ENCODE measurements at places on chromosomes 2 and 18. TPM values are rescaled to one million over a fixed set of nuclear protein-coding genes. Genes with fewer than 3 reads are reported as not detected.

The PTH2R gene
- total RNA-seq = not detected

The SIX3 gene
- 0.13 TPM for total RNA-seq

The PJVK gene
- 1.1 TPM for total RNA-seq

The MYO5B gene
- total RNA-seq = not detected

DNA sequence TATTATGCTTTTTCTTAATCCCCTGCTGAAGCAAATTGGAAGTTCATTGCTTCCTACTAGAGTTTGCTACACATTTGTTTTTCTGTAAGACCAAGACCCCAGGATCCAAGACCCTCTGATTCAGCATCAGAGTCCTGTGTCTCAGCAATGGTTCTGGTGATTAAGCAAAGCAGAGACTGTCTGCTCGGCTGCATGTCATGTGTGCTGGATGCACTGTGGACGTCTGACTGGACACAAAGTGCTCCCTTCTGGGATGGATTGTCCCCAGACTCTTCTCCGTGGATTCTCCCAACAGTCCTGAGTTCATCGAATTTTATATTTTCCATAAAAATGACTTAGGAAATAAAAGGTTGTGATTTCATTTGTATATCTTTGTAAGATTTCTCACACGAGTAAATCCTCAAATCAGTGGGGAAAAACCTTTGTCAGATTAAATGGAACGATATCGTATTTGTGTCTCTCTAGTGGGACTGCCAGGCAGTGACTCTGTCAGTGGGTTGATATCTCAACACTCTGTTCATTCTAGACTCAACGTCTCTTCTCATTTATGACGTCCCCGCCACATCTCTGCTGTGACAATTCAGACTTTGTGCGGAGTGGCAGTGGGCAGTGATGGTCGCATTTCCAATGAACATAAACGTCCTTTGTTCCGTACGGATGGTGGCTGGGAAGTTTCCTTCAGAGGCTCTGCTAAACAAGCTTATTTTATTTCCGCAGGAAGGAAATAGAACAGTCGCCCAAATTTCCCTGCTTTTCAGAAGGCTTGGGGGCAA, 58.6 kb downstream of the NCAPH start:
- H3K4me1 ChIP-seq = peaks cover 8% of the 10 kb centered on the region
- H3K4me3 ChIP-seq = no peak overlapping the region
- peak; percentile 3 for DNase-seq
- H3K27ac ChIP-seq = no peak overlapping the region
- H3K36me3 ChIP-seq = no peaks in the 10 kb centered on the region

DNA sequence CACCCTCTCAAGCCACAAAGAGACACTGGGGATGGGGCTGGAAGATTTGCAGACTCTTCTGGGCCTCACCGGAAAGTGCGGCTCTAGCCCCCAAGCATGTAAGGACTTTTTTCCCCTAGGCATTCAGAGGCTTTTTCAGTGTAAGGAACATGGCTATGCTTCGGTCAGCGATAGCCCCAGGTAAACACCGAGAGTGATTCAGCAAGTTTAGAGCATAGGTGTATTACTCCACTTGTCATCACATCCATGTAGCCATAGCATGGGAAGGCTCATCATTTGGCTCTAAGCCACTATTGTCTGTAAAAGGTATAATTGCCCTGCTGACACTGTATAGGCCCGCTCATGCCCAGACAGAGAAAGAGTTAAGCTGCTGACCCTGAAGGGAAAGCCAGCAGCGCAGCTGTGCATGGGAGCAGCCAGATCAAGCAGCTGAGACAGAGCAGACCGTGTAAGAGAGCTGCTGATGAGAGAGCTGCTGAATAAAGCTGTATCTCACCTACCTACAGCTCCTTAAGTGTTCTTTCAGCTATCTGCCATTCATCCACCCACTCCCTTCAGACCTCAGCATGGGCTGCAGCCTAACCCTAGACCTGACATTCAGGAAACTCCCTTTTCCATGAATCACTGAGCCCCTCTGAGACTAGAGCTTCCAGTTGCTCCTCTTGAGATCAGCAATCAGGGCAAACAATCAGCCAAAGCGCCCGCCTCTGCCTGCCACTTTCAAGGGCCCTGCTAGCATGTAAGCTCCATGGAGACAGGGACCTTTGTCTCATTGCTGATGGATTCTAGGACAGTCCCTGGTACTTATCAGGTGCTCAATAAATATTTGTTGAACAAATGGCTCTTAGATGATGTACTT, 25.5 kb downstream of the LGALSL start:
- DNase-seq = no peak
- H3K4me1 ChIP-seq = peaks cover 34% of the 10 kb centered on the region
- H3K4me3 ChIP-seq = no peak overlapping the region
- peak overlapping the region; percentile 56 for H3K27ac ChIP-seq
- H3K27me3 ChIP-seq = peaks cover 4% of the 10 kb centered on the region

- peaks cover 62% of the 10 kb centered on the region for H3K36me3 ChIP-seq
- no peaks in the 10 kb centered on the region for H3K27me3 ChIP-seq
- DNase-seq = no peak
Observed at GRCh38 chr2:143148757-143149156, 19.5 kb downstream of the ARHGAP15 start.

- DNase-seq = peak; percentile 3
- H3K27me3 ChIP-seq = peaks cover 10% of the 10 kb centered on the region
- no peaks in the 10 kb centered on the region for H3K4me1 ChIP-seq
- no peak overlapping the region for H3K27ac ChIP-seq
Observed at GRCh38 chr2:119012345-119013301, 70.6 kb downstream of the MARCO start.

GRCh38 chr2:112679484-112679883, 33.7 kb downstream of the SLC20A1 start:
- H3K27me3 ChIP-seq = no peaks in the 10 kb centered on the region
- H3K4me3 ChIP-seq = no peak overlapping the region
- DNase-seq = no peak
- H3K36me3 ChIP-seq = no peaks in the 10 kb centered on the region
- H3K4me1 ChIP-seq = peaks cover 16% of the 10 kb centered on the region

- H3K36me3 ChIP-seq = no peaks in the 10 kb centered on the region
- H3K4me3 ChIP-seq = no peak overlapping the region
- no peaks in the 10 kb centered on the region for H3K4me1 ChIP-seq
- DNase-seq = no peak
Observed at GRCh38 chr18:25042641-25043051, 309.3 kb downstream of the ZNF521 start.

GRCh38 chr2:140918426-140918825, 1212.4 kb downstream of the LRP1B start:
- DNase-seq = no peak
- no peaks in the 10 kb centered on the region for H3K36me3 ChIP-seq
- H3K27ac ChIP-seq = no peak overlapping the region

- peak overlapping the region; percentile 52 for H3K4me3 ChIP-seq
- peaks cover 10% of the 10 kb centered on the region for H3K27me3 ChIP-seq
- peaks cover 31% of the 10 kb centered on the region for H3K4me1 ChIP-seq
- no peak overlapping the region for H3K27ac ChIP-seq
- H3K36me3 ChIP-seq = no peaks in the 10 kb centered on the region
Observed at GRCh38 chr2:127407661-127408003, 10.6 kb upstream of the PROC start.

Measured in activated CD4-positive, alpha-beta memory T cell treated with anti-CD3 and anti-CD28 coated beads, Interleukin-2, amount 10 ng/mL, durations not matched to agents 7 days and 5 days (primary cell).